ENCODE measurements at places on chromosomes 7 and 10.

GRCh38 chr7:73746378-73746777, 7.8 kb upstream of the ABHD11 start:
- no peak for DNase-seq

GRCh38 chr10:88361494-88361893, 221.6 kb downstream of the RNLS start:
- no peak for DNase-seq

DNA sequence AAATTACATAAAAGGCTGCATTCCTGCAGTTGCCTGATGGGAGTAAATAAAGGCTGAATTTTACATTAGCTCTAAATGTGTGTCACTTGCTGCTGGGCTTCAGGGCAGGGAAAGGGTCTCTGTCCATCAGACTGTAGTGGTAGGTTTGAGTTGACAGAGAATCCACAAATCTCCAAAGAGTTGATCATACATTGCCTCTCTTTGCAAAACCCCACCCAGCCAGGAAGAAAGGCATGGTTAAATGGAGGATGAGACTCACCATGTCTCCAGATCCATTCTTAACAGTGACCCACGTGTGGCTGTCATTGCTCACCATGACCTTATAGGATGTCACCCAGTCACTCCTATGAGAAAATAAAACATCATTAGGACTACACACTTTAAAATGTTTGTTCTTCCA, 92.8 kb downstream of the CPXM2 start:
- DNase-seq = no peak

- no peak for DNase-seq
Observed at GRCh38 chr7:140384894-140385545, 13.3 kb downstream of the SLC37A3 start.

- DNase-seq = no peak
Observed at GRCh38 chr10:101047268-101047667, 14.5 kb upstream of the KAZALD1 start.

GRCh38 chr10:77188521-77188920, 449.1 kb downstream of the KCNMA1 start:
- DNase-seq = no peak

- DNase-seq = no peak
Observed at GRCh38 chr7:132243463-132243862, 332.8 kb downstream of the PLXNA4 start.

GRCh38 chr7:6244021-6244420, 28.4 kb downstream of the CYTH3 start:
- DNase-seq = no peak

DNA sequence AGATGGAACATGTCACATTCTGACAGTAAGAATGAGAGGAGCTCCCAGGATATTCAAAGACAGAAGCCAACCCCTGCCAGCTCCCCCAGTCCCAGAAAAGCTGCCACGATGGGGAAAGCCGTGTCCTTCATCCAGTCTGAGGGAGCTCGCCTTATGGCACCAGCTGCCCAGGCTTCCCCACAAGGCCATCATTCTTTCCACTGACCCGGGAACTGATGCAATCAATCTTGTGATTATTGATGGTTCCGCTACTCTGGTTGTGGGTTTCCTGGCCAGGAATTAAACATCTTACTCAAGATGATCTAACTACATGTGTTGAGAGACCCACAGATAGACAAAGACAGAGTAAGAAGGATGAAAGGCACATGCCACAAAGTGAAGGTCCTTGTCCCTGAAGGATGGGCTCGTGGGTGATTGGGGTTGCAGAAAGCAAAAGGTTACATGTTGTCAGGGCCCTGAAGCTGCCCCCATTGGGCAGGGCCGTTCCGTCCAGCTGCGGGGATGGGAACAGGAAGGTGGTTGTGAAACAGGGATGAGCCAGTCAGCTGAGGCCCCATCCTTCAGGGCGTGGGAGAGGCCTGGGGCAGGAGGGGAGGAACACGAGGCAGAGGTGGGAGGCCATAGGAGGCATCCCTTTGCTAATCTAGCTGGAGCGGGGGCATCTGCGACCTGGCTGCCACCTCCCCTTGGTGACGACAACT, 127.6 kb downstream of the OAT start:
- no peak for DNase-seq

- DNase-seq = no peak
Observed at GRCh38 chr10:114779803-114780576, 41.6 kb upstream of the FHIP2A start.

- no peak for DNase-seq
Observed at GRCh38 chr7:102424129-102424551, 9.2 kb upstream of the ORAI2 start.

- no peak for DNase-seq
Observed at GRCh38 chr10:84352251-84352842, 24.0 kb downstream of the CCSER2 start.

GRCh38 chr10:13984647-13985155, 346.0 kb downstream of the FRMD4A start:
- no peak for DNase-seq

GRCh38 chr10:22648547-22648961, 65.8 kb downstream of the PIP4K2A start:
- no peak for DNase-seq

DNA sequence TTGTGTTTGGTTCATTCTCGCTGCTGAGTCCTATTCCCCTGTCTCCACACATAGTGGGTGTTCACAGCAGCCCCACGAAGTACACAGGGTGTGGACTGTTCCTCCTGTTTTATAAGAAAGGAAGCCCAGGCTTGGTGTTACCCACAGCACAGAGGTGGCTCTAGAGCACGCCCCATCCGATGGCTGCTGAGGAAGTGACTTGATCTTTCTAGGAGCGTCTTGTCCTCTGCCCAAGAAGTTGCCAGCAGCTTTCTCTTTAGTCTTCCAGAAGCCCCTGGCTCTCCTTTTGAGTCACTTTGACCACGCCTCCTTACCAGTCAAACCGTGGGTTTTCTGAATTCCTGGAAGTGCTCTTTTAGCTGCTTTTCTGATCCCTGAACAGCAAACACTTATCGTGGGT, 94.0 kb downstream of the GRK5 start:
- peak; percentile 21 for DNase-seq
